Spinal cord (tissue), 10 donors: ENCODE measurements at places on chromosomes 5 and 9. TPM values are rescaled to one million over a fixed set of nuclear protein-coding genes. Genes with fewer than 3 reads are reported as not detected.

- peaks cover 61% of the 10 kb centered on the region for H3K36me3 ChIP-seq
- DNase-seq: peak; percentile 37
- H3K27me3 ChIP-seq: no peaks in the 10 kb centered on the region
- H3K27ac ChIP-seq: no peak overlapping the region
- no peak overlapping the region for H3K4me3 ChIP-seq
Observed at GRCh38 chr9:128479262-128479661, 23.5 kb downstream of the ODF2 start.

DNA sequence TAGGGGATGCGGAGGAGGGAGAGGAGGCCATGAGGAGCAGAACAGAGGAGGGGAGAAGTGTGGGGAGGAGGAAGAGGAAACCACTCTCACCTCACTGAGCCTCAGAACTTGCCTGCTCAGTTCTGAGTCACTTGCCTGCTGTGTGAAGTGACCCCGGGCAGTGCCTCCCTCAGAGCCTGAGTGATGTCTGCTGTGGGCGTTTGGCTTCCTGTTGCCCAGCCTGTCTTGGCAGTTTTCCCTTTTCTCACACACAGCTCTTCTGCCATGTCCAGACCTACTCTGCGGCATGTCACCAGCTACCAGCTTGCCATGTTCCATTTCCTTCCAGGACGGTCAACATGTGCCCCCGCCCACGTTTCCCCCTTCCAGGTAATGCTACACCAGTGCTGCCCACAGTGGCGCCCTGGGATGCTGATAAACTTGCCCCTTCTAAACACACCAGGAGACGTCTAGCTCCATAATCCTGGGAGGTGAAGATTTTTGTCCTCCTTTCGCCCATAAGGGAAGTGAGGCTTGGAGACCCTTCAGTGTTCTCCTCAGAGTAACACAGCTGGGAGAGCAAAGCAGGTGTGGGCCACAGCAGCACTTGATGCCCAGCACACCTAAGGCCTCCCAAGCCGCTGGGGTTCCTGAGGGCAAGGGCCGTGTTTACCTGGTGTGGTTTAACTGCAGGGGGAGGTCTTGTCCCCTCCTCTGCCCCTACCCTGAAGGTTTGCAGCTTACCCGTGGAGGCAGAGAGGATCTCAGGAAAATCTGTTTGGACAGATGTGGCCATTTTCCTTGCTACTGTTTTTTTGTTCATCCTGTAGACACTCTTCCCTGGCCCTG lies 63.8 kb upstream of the RNF130 start:
- H3K4me3 ChIP-seq: no peak overlapping the region
- no peak overlapping the region for H3K27ac ChIP-seq
- H3K36me3 ChIP-seq: peaks cover 21% of the 10 kb centered on the region
- peaks cover 37% of the 10 kb centered on the region for H3K4me1 ChIP-seq
- DNase-seq: no peak

DNA sequence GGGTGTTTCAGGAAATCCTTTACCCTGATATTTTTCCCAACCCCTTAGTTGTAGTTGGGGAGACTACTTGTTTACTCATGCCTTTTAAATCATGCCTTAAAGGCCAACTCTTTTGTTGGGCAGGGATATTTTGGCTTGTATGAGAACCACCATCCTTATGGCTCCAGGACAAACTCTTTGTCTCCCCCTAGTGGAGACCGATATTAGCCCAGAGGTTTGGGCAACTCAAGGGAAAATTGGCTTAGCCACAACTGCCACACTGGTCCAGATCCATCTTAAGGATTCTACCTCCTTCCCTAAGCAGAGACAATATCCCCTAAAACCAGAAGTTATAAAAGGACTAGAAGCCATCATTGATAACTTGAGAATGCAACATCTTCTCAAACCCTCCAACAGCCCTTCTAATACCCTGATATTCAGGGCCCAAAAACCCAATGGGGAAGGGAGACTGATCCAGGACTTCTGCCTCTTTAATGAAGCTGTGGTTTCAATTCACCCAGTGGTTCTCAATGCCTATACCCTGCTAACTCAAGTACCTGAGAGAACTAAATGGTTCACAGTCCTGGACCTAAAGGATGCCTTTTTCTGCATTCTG lies 100.9 kb upstream of the HCN1 start:
- no peaks in the 10 kb centered on the region for H3K36me3 ChIP-seq
- H3K27ac ChIP-seq: no peak overlapping the region
- no peaks in the 10 kb centered on the region for H3K4me1 ChIP-seq
- H3K4me3 ChIP-seq: no peak overlapping the region
- no peaks in the 10 kb centered on the region for H3K27me3 ChIP-seq

DNA sequence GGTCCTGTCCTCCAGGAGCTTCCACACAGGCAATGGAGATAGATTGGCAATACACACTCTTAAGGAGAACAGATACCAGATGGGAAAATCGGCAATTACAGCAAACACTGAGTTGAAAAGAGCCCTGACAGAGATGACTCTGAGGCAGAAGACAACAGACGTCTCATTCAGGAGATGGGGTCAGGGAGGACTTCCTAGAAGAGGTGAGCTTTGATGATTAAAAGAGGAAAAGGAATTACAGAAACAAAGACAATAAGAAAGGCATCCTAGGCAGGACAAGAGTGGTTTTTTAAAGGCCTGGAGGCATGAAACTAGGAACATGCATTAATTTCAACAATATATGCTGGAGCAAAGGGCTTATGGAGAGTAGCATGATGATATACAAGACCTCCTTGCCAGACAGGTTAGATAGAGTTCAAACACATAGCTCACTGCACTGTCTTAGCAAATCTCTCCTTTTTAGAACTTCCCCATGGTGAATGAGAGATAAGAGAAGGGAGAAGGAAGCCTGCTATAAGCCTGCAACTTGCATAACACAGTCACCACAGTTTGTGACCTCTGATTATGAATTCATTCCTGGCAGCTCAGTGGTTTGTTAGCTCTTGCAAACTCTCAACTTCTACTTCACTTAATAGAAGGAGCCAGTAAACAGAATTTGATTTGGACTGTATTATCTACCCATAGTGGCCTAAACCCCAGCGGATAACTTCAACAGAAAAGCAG lies 48.5 kb downstream of the SIL1 start:
- no peaks in the 10 kb centered on the region for H3K36me3 ChIP-seq
- no peaks in the 10 kb centered on the region for H3K27me3 ChIP-seq
- no peak overlapping the region for H3K27ac ChIP-seq
- no peak for DNase-seq

DNA sequence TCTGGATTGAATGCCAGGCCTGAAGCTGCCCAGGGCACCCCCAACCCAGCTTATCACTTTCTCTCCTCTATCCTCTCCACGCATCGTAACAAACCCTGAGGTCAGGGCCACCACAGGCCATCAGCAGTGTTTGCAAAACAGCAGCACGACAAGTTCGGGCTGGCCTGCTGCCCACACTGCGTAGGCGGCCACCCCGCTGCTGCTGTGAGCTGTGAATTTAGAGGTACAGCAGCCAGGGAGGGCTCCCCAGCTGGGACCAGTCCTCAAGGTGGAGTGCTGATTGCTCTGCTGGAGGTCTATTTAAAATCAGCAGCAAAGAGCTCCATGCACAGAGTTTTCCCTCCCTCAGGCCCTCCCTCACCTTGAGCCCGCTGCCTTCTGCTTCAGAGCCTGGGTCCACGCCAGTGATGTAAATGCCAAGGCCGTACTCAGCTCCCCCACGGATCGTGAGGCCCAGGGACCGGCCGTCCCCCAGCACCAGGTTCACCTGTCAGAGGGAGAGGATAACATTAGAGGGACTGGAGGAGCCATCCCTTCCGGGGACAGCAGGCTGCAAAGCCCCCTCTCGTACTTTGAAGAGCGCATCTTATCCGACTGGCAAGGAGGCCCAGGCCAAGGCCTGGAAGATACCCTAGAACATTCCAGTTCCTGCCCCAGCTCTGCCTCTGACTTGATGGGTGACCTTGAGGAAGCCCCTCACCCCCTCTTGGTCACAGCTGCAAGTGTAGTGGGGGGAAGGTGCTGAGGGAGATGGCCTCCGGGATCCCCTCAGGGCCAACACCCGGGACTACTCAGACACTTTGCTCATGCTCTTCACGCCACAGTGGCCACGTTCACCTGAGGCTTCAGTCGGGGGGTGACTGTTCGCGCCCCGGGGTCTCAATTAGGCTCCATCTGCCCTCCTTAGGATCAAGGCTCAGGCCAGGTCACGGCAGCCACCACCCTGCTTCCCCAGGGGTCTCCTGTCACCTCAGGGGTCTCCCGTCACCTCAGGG lies 39.1 kb downstream of the WHRN start:
- H3K36me3 ChIP-seq: peaks cover 25% of the 10 kb centered on the region
- no peaks in the 10 kb centered on the region for H3K4me1 ChIP-seq
- H3K27ac ChIP-seq: no peak overlapping the region
- no peaks in the 10 kb centered on the region for H3K27me3 ChIP-seq

DNA sequence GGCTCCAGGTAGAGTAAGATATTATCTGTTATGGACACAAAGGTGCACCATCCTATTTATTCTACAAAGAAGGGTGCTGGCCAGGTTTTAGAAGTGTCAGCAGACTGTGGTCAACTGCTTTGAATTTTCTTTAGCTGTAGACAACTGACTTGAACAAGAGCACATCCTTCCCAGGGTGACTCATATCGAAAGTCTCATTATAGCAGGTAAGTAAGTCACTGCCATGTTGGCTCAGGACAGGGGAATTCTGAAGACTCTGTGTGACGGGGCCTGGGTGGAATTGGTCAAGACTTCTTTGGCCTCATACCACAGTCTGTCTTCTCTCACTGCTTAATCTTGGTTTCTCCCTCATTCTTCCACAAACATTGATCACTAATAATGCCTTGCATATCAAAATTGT lies 214.5 kb upstream of the CDH9 start:
- no peak overlapping the region for H3K4me3 ChIP-seq
- H3K27ac ChIP-seq: no peak overlapping the region
- no peaks in the 10 kb centered on the region for H3K4me1 ChIP-seq
- no peaks in the 10 kb centered on the region for H3K36me3 ChIP-seq

- DNase-seq: no peak
- H3K4me3 ChIP-seq: no peak overlapping the region
- no peaks in the 10 kb centered on the region for H3K4me1 ChIP-seq
- no peaks in the 10 kb centered on the region for H3K27me3 ChIP-seq
- no peaks in the 10 kb centered on the region for H3K36me3 ChIP-seq
- no peak overlapping the region for H3K27ac ChIP-seq
Observed at GRCh38 chr5:153952057-153952456, 86.7 kb downstream of the FAM114A2 start.

DNA sequence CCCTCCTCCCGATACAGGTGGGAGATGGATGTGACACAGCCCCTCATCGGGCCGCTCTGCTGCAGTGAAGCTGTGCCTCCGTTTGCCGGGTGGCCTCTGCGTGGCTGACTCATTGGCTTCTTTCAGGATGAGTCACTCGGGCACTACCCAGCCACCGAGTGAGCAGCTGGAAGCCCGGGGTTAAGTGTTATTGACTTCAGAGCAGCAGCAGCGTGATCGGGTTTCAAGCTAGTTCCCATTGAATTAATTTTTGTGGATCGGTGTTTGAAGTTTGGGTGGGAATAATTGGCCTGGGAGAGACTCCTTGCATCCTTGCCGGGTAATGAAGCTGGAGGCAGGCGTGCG lies 266.4 kb upstream of the IRX4 start:
- no peaks in the 10 kb centered on the region for H3K27me3 ChIP-seq
- peaks cover 4% of the 10 kb centered on the region for H3K4me1 ChIP-seq
- H3K36me3 ChIP-seq: no peaks in the 10 kb centered on the region

DNA sequence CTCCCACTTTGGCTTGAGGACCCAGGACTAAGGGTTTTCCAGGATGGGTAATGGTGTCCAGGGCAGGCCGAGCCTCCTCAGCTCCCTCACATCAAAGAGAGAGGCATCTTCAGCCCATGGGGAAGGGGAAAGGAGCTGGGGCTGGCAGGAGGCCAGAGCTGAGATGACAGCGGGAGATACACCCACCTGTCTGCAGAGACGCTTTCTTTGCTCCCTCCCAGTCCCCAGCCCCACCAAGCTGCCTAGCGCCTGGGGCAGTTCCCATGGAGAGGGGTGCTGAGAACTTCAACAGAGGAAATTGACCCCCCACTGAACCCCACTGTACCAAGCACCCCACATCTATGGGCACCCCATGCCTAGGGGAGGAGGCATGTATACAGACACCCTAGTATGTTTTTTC lies 10.6 kb downstream of the PCDH1 start:
- H3K4me3 ChIP-seq: no peak overlapping the region
- no peak for DNase-seq
- peaks cover 18% of the 10 kb centered on the region for H3K4me1 ChIP-seq
- no peaks in the 10 kb centered on the region for H3K27me3 ChIP-seq
- H3K36me3 ChIP-seq: peaks cover 66% of the 10 kb centered on the region
- no peak overlapping the region for H3K27ac ChIP-seq

DNA sequence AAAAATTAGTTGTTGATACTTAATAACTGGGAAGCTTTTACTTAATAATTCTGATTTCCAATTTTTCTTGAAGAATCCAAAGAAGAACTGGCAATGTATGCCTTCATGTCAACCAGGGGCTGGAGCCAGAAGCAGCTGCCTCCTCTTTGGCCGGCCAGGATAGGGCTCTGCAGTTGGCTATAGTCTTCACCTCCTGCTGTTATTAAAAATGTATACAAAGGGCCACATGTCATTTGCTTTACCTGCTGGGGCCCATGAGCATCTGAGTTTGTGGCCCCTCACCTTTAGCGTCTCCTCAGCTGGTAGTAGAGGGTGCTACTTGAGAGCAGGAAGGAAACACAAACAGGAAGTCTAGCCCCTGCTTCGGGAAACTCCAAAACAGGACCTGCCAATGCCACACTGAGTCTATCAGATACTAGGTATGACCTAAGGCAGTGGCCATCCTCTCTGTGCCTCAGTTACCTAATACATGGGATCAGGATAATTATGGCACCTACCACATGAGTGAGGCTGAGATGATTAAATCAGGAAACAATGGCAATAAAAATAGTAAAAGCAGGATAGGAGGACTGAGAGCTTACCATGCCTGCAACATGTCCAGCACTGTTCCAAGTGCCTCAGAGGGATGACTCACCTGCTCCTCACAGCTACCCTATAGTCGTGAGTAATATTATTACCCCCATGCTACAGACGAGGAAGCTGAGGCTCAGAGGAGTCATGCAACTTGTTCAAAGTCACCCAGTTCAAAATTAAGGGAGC lies 21.3 kb downstream of the CCDC69 start:
- H3K36me3 ChIP-seq: no peaks in the 10 kb centered on the region
- H3K4me3 ChIP-seq: no peak overlapping the region
- no peaks in the 10 kb centered on the region for H3K4me1 ChIP-seq
- no peak overlapping the region for H3K27ac ChIP-seq

- peak overlapping the region; percentile 35 for H3K27ac ChIP-seq
- peaks cover 16% of the 10 kb centered on the region for H3K4me1 ChIP-seq
- no peak for DNase-seq
- no peak overlapping the region for H3K4me3 ChIP-seq
- H3K36me3 ChIP-seq: no peaks in the 10 kb centered on the region
- no peaks in the 10 kb centered on the region for H3K27me3 ChIP-seq
Observed at GRCh38 chr9:104869811-104870210, 58.1 kb downstream of the ABCA1 start.

The GAPT gene
- 1.3 TPM for total RNA-seq

The NRG2 gene
- 4.6 TPM for total RNA-seq

The SPATA31A3 gene
- total RNA-seq: not detected

The TLX3 gene
- total RNA-seq: 2.0 TPM

The FOXD4 gene
- total RNA-seq: 0.99 TPM

The SIT1 gene
- total RNA-seq: not detected
